ENCODE measurements at places on chromosomes 3 and 15.

DNA sequence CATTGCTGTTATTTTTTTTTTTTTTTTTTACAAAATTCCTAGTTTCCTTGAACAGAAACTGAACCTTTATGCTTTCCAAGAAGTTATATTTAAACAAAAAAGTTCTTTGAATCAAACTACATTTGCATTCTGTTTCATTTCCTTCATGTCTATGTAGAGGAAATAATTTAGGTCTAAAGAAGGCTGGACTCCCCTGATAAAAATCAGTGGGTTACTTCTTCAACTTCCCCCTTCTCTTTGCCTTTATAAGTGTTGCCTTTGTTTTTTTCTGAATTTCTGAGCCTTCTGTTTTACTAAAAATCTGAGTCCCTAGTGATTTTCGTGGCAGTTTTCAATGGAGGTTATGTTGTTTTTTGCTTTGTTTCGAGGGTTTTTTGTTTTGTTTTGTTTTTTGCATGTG lies 152.8 kb downstream of the CHDH start:
- DNase-seq = no peak

DNA sequence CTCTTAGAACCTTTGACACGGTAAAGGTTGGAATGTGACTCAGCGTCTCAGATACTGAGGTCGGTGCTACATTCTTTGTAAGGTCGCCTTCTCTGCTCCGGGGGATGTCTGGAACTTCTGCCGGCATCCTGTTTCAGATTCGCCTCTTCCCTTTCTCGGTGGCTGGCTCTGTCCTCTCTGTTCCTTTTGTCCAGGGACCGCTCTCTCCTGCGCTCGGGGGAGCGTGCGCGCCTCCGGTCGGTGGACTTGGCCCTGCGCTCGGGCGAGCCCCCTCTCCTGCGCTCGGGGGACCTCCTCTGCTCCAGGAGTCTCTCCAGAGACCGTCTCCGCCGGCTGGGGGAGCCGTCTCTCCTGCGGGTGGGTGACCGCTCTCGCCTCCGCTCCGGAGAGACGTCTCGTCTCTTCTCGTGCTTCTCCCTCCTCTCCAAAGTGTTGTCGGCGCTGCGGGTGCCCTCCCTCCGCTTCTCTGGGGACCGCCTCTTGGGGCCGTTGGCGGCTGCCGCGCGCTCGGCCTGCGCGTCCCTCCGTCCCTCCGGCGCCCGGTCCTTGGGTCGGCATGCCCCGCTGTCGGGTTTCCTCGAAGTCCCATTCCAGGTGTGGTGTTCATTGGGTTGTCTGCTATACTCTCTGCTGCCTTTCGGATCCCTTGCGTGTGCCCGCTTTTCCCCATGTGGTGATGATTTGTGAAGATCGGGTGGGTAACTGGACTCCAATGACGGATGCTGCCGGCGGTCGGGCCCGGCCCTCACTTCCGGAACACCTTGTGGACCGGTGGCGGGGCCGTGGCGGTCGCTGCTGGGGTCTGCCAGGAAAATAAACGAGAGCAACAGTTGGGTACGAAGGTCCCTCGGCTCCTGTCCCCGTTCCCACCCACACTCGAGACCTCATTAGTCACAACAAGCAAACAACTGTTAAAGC lies 668.8 kb upstream of the ADAMTS9 start:
- DNase-seq = no peak

- DNase-seq = no peak
These were observed 187.4 kb downstream of the FOXP1 start for GRCh38 chr3:71395927-71396695.

DNA sequence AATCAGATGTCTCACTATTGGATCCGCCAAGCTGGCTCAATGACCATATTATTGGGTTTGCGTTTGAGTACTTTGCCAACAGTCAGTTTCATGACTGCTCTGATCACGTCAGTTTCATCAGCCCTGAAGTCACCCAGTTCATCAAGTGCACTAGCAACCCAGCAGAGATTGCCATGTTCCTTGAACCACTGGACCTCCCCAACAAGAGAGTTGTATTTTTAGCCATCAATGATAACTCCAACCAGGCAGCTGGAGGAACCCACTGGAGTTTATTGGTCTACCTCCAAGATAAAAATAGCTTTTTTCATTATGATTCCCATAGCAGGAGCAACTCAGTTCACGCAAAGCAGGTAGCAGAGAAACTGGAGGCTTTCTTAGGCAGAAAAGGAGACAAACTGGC lies 21.5 kb downstream of the SENP8 start:
- DNase-seq = no peak

GRCh38 chr15:40338041-40338657 lies 2.6 kb downstream of the CCDC9B start:
- DNase-seq = no peak

GRCh38 chr3:115800489-115801075 lies 177.3 kb downstream of the GAP43 start:
- DNase-seq = no peak

- peak; percentile 38 for DNase-seq
These were observed 139.5 kb downstream of the ADAMTS9 start for GRCh38 chr3:64548200-64548889.

- no peak for DNase-seq
These were observed 20.4 kb downstream of the FAH start for GRCh38 chr15:80173022-80173759.

GRCh38 chr3:142098964-142099363 lies 50.4 kb downstream of the TFDP2 start:
- no peak for DNase-seq

GRCh38 chr3:142574665-142575064 lies 3.9 kb downstream of the ATR start:
- no peak for DNase-seq

DNA sequence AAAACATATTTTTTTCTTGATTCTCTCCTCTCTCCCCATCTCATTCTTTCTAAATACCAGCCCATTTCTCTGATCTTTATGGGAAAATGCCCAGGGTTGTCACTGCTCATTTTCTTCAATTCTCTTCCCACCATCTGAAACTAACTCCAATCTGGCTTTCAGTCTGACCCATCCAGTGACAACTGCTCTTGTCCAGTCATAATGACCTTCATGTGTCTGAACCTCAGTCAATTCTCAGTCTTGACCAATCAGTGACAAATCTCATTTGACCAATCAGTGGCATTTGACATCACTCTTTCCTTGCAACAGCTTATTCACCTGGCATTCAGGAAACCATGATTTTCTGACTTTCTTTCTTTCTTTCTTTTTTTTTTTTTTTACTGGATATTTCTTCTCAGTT lies 15.1 kb downstream of the VEPH1 start:
- no peak for DNase-seq

DNA sequence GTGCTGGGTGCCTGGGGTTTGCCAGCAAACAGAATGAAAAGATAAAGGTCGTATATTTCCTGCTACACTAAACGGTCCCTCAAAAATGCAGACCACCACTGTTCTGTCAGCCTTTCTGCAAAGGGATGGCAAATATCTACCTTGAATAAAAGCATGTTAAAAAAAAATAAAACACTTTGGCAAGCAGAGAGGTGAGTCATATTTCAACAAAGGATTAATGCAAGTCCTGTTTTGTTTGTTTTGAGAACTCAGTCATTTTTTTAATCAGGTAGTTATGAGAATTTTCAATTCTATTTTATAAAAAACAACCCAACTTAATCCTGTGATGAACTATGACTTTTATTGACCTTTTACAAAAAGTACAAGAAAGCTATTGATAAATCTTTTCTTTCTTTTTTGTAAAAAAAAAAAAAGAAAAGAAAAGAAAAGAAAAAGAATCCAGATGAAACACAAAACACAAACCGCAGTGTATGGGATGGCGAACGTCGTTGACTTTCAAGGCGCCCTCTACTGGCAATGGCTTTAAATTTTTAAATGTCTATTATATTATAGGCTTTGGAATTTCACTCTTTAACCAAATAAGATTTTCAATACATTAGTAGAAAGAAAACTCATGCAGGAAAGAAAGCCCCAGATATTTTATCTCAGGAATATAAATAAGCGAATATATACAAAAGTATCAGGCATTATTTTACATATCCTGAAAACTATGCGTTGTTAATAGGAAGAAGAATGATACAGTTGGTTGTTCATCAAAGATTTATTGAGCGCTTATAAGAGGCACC lies 87.8 kb downstream of the NCEH1 start:
- DNase-seq = no peak

- no peak for DNase-seq
These were observed 49.1 kb downstream of the RSRC1 start for GRCh38 chr3:158158969-158159368.

DNA sequence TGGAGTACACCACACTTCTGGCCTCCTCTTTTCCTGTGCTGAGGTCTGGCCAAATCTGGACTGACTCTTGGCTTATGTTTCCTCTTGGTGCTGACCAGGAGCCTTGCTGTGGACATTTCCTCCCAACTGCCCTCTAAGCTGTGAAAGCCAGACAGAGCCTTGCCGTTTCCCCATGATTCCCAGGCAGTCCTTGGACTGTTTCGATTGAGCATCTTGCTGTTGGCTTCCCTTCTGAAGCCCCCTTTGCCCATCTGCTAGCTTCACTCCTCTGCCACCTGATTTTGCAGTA lies 110.5 kb downstream of the EPHB1 start:
- no peak for DNase-seq

DNA sequence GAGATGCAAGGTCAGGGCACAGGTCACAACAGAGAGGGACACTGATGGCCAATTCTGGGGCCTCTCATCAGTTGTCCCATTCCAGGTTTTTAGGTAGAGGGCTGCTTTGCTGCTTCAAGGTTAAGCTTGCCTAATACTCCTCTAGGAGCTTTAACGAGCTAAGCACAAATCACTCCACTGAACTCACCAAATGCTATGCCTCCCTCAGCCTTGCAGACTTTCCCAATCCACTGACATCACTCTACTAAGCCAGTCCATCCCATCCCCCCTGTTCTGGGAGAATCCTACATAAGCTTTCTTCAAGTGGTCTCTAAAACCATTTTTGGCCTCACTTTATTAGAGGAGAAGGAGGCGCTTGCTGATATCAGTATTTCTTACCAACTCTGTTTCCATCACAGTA lies 24.8 kb upstream of the PDCD6IP start:
- DNase-seq = no peak

DNA sequence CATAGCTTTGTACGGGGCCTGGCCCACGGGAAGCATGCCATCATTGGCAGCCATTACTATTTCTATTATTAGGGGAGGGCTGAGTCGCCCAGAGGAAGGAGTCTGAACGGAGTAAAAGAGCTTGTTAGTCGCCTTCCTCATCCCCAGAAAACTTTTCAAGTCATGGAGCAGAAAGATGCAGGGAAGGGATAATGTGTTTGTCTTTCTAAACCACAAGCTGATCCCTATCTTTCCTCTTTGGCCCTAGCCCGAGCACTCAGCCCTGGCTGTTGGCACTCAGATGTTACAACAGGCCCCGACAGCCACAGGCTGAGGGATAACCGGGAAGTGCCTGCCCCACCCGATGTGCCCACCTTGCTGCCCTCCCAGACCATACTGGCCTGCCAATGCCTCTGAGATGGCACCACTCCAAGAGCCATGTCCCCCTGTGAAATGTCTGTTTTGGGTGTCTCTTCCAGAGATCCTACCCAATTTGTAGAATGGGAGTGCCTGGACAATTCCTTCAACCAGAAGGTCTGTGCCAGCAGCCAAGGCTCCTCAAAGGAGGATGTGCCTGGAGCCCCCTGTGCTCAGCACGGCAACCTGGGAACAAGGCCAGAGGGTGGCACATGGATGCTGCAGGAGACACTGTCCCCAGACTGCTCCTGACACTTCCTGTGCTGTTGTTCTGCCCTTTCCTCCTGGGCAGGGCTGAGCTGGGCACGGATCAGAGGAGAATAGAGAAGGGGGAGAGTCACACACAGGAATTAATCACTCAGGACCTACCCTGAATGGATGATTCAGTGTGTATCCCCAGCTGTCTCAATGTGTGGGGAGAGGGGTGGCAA lies 10.8 kb downstream of the PAK6 start:
- DNase-seq = no peak

GRCh38 chr3:114033721-114034120 lies 22.6 kb downstream of the CCDC191 start:
- DNase-seq = no peak

- no peak for DNase-seq
These were observed 48.9 kb upstream of the POLG start for GRCh38 chr15:89383365-89384175.

- no peak for DNase-seq
These were observed 151.9 kb upstream of the ARL6 start for GRCh38 chr3:97612632-97613031.

- DNase-seq = no peak
These were observed 7.6 kb downstream of the VHL start for GRCh38 chr3:10149226-10149625.

GRCh38 chr15:66770518-66771350 lies 68.7 kb downstream of the SMAD6 start:
- no peak for DNase-seq

- DNase-seq = no peak
These were observed 10.7 kb downstream of the ATP13A5 start for GRCh38 chr3:193367868-193368267.

GRCh38 chr15:85584872-85585271 lies 204.5 kb downstream of the AKAP13 start:
- no peak for DNase-seq

DNA sequence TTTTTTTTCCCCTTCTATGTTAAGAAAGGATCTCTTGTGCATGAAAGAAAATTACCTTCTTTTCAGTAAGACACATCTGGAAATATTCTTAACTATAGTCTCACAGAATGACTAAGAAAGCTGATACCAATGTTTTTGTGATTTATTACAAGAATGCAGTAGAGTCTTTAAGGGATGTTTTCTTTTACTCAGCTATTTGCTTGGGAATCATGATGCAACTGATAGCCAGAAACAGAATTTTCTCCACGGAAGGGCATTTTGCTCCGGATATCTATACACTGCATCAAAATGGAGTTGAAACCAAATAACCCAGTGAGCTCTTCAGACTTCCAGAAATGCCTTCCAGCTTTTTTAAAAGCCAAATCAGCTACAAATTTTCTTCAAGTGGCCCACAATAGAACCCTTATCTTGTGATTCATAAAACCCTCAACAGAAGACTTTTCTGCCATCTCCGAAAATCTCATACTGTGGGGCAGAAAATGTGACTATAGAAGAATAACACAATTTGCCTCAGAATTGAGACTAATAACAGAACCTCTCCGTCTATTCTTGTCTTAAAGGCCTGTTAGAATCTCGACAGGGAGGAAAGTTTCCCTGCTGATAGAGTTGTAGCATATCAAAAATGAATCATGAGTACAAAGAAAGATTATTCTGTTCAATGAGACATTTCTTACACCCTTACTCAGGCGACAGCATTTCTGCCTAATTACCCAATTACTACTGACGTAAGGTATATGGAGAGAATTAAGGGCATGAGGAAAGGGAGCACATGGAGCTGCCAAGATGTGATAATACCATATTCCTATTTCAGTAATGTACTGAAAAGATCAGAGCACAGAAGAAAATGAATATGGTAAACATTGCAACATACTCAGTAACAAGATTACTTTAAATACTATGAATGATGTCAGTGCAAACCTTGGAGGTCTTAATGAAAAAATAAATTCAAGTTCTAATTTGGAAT lies 900.1 kb downstream of the ROBO1 start:
- no peak for DNase-seq

DNA sequence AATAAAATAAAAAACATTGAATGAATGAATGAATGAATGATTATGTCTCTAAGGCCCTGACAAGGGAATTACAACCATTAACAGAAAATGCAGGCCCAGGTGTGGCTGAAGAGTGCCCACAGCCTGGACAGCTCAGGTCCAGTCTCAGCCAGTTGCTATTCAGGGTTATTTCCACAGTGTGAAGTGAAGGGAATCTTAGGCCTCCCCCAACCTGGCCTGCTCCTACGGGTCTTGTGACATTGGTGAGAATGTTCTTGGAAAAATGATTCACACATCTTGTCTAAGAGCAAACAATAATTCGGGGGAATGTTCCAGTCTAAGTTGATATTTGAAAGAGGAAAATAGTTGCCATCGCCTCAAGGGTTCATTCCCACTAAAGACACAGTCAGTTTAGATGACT lies 37.0 kb downstream of the MINDY4B start:
- no peak for DNase-seq

- no peak for DNase-seq
These were observed 14.7 kb downstream of the BSN start for GRCh38 chr3:49568965-49569364.

Data from AG04450 (cell line).